Astrocyte (in vitro differentiated cells and primary cell): ENCODE measurements at places on chromosomes 3 and 15.

DNA sequence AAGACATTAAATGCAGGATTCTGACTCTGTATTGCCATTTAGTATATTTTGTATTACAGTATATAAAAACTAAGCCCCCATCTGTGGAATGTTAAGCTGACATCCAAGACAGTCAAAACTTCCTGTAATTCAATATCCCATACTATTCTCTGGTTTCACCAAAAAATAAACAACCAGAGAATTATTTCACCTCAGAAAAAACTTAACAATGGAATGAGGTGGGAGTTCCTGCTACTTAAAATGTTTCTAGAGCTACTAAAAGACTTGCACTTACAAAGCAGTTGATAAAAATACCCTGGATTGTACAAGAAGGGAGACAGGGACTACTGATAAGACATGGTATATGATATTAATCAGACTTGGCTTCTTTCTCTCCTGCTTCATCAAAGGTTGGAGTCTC is 8.3 kb downstream of the ARL13B start:
- peak; percentile 54 for DNase-seq

DNA sequence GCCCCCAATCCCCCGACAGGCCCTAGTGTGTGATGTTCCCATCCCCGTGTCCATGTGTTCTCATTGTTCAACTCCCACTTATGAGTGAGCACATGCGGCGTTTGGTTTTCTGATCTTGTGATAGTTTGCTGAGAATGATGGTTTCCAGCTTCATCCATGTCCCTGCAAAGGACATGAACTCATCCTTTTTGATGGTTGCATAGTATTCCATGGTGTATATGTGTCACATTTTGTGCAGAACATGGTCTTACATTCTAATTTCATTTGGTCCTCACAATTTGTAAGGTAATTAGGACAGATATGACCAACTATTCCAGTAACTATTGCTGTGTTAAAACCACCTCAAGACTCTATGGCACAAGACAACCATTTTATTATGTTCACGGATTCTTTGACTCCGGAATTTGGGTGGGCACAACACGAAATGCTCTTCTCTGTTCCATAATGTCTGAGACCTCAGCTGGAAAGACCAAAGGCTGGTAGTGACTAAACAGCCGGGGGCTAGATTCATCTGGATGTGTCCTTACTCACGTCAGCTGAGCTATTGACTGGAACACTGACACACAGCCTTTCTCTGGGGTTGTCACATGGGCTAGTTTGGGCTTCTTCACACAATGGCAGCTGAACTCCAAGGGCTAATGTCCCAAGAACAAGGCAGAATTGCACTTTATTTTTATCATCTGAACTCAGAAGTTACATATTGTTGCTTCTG is 13.6 kb upstream of the GLCE start:
- DNase-seq = no peak

DNA sequence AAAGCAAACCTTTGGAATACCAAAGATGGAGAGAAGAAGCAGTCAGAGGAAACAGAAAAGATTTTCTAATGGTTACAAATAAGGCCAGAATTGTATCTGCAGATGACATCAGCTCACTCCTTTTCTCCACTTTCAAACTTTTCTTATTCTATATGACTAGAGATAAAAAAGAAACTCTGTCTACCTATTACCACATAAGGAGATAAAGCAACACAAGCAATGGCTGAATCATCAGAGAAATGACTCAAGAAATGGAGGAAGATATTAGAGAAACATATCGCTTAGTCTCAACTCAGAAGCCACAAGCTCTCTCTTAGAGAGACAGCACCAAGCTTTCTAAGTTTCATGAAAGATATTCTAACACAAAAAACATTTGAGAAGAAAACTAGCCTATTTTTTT is 784.0 kb downstream of the ZPLD1 start:
- peak; percentile 47 for DNase-seq

DNA sequence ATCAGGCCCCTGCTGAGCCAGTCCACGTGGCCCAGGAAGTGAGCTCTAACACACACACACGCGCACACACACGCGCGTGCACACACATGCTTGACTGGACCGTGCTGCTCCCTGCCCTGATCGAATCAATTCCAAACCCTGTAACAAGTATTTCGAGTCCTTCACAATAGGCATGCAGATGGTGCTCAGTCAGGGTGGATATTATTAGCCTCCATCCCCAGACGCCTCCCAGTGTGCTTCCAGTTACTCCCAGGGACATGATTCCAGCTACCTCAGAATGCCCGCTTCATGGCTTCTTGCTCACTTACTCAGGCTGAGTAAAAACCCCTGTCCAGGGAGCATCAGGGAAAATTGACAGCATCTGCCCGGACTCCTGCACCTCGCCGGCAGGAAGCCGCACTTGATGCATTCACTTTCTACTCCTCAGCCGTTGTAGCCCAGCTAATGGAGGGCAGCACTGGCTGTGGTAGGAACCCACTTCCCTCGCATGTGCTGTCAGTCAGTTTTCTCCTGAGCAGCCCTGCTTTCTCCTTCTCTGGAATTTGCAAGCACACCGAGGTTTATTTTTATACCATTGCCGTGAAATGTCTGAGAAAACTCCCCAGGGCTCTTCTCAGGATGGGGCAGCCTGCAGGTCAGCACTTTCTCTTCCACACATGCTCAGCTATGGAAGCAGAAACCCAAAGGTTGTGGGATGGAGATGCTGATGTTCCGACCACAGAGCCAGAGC is 126.1 kb upstream of the ABHD17C start:
- DNase-seq = no peak

DNA sequence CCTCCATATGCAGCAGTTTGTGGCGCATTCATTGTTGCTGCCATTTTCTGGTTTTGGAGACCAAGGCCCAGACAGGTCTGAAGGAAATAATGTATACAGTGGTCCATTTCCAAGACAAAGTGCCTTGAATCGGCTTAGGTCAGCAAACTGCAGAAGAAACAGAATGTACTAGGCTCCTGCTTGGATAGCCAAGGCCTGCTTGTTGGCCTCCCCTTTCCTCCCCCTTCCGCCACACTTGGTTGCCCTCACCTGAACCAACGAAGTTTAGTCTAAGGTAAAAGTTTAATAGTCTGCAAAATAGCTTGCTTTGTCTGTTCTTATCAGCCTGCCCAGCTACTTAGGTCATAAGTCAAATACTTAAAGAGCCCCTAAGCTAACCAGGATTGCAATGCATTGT is 12.0 kb upstream of the RTP3 start:
- no peak for DNase-seq

GRCh38 chr15:69783211-69783610 is 314.5 kb downstream of the TLE3 start:
- no peak for DNase-seq

GRCh38 chr3:134081211-134081610 is 51.5 kb upstream of the SLCO2A1 start:
- no peak for DNase-seq

- DNase-seq = peak; percentile 75
Measured at GRCh38 chr3:183291497-183292031, 38.5 kb downstream of the B3GNT5 start.

- no peak for DNase-seq
Measured at GRCh38 chr3:155420881-155421486, 127.5 kb upstream of the STRIT1 start.

GRCh38 chr3:103614719-103615118 is 1179.9 kb downstream of the ZPLD1 start:
- no peak for DNase-seq

DNA sequence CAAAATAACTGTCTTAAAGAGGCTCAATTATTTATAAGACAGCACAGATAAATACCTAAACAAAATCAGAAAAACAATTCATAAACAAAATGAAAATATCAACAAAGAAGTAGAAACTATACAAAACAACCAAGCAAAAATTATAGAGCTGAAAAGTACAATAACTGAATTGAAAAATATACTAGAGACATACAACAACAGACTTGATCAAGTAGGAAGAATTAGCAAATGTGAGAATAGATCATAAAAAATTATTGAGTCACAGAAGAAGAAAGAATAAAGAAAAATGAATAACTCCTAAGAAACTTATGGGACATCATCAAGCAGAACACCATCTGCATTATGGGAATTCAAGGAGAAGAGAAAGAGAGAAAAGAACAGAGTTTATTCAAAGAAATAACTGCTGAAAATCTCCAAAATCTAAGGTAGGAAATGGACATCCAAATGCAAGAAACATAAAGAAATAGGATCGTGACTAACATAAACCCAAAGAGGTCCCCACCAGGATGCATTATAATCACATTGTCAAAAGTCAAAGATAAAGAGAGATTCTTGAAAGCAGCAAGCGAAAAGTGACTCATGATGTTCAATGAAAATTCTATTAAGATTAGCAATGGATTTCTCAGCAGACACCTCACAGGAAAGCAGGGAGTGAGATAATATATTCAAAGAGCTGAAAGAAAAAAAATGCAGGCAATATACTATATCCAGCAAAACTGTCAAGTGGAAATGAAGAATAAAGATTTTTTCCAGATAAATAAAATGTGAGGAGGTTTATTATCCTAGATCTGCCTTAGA is 85.9 kb downstream of the DCLK3 start:
- peak; percentile 81 for DNase-seq

- DNase-seq = no peak
Measured at GRCh38 chr15:82805994-82806406, at the start of gene FSD2. FSD2 (minus strand) TSS chr15:82806069; CDS start chr15:82787390, 18,679 bp downstream.

DNA sequence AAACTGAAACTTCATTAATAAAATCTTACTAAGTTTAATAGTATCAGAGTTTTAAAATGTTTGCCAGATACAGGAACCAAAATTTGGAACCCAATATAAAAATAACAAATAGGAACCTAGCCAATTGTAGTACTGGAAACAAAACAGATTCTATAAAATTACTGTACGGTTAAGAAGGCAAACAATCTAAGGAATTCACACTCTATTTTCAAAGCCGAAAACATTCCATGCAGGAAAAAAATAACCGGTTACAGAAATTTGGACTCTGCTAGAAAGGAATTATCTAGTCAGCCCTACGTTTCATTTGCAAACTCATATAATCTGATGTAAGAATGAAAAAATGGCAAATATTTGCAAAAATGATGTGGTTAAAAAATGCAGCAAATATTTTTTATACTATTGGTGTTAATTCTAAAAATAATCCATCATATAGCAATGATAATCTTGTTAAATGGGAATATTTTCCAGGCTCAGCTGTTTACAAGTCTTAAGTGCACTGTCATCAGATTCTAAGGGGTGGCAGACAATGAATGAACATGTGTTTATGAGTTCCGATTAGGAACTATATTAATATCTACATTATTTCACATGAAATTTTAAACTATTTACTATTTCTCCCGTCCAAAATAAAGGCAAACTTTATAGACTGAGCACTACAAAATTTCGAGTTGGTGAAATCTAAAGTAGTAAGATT is 58.1 kb downstream of the DCBLD2 start:
- no peak for DNase-seq

- DNase-seq = peak; percentile 37
Measured at GRCh38 chr15:51731549-51732267, 5.7 kb downstream of the LYSMD2 start.

DNA sequence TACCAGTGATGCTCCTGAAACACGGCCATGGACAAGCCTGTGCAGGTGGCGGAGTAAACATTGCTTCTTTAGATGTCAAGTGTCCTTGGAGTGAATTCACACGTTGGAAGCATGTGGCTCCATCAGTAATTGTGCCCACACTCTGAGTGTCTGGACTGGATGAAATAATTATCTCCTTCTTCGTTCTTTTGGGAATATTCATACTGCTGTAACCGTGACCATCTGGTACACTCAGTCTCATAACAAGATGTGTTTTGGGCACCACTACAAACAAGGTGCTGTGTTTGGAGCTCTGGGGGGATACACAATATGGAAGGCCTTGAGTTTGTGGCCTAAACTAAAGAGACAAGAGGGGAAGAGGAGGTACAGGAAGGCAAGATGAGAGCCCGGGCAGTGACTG is 165.6 kb downstream of the APBA2 start:
- DNase-seq = no peak

- peak; percentile 38 for DNase-seq
Measured at GRCh38 chr3:141552440-141552991, 65.7 kb downstream of the RASA2 start.

DNA sequence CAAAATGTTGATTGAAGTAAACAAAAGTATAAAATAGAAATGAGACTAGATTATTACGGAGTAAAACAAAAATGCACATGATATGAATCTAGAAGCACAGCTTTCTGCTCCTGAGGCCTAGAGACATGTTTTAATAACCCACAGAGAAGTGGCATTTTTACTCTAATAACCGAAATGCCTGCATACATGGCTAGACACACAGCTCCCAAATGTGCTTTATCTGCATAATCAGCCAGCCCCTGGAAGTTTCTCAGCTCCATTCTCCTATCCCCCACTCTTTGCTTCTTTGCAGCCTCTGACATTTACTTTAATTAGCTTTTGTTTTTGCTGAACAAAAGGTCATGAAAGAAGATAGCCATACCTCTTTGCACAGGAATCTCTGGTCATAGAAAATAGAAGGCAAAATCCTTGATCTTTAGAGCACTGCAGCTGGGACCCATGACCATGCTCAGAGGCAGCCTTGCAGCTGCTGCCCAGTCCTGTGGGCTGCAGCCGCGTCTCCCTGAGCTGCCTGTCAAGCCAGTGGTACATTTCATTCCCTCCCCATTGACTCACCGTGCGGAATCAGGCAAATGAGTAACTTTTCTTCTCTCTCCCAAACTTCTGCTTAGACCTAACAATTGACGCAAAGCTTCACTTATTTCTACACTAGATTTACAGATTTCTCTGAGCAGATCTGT is at the start of gene VEPH1:
Gene VEPH1 (minus strand): TSS at position 501 of the 680 bp plus-strand sequence. CDS start 8,067 bp downstream, outside the sequence.
- peak; percentile 88 for DNase-seq

DNA sequence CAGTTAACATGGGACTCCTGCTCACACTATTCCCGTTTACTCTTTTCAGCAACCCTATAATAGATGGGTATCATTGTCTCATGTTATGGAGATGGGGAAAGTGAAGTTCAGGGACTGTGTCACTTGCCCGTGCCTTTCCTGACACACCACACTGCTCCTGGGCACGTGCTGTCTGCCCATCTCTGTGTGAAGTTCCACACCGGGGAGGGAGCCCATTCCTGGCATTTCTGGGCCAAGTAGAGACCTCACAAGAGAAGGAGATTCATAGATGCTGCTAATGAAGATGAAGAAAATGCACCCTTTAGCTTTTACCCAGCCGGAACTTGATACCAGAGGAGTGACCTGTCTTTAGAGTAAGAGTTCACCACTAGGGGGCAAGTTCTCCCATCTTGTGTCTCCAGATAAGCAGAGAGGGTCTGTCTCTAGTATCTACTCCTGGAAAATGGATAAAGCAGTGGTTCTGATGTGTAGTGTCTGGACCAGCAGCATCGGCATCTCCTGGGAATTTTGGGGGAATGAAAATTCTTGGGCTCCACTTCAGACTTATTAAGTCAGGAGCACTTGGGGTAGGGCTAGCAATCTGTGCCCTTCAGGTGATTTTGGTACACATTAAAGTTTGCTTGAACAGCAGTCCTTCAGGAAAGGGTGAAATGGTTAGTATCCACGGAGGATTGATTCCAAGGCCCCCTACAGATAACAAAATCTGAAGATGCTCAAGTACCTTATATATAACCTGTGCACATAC is 2.0 kb upstream of the TOPBP1 start:
- peak; percentile 27 for DNase-seq

GRCh38 chr3:49238274-49239127 is 38.5 kb downstream of the C3orf62 start:
- peak; percentile 35 for DNase-seq

- DNase-seq = no peak
Measured at GRCh38 chr3:25088284-25088683, 339.8 kb upstream of the RARB start.
